H1 (cell line): ENCODE measurements at places on chromosomes 2 and 18.

DNA sequence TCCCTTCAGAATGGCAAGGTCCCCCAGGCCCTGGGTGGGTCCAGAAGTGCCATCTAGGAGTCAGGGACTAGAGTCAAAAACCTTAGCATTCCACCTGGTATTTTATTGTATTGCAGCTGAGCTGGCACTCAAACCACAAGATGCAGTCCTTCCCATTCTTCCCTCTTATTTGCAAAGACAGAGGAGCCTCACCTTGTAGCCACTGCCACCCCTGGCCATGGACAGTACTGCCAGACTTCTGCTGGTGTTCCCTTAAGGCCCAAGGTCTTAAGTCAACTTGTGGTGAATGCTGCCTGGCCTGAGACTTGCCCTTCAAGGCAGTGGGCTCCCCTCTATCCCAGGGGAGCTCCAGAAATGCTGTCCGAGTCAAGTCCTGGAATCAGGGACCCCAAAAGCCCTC, 6.9 kb downstream of the UGT1A10 start:
- DNase-seq: peak; percentile 47

GRCh38 chr2:98461498-98462049, 16.9 kb downstream of the INPP4A start:
- DNase-seq: no peak

- DNase-seq: no peak
Measured at GRCh38 chr18:5510135-5510846, 33.5 kb downstream of the EPB41L3 start.

- DNase-seq: no peak
Measured at GRCh38 chr2:113218283-113219091, 44.7 kb downstream of the PSD4 start.

GRCh38 chr2:100745604-100746003, 74.3 kb upstream of the NPAS2 start:
- DNase-seq: no peak

DNA sequence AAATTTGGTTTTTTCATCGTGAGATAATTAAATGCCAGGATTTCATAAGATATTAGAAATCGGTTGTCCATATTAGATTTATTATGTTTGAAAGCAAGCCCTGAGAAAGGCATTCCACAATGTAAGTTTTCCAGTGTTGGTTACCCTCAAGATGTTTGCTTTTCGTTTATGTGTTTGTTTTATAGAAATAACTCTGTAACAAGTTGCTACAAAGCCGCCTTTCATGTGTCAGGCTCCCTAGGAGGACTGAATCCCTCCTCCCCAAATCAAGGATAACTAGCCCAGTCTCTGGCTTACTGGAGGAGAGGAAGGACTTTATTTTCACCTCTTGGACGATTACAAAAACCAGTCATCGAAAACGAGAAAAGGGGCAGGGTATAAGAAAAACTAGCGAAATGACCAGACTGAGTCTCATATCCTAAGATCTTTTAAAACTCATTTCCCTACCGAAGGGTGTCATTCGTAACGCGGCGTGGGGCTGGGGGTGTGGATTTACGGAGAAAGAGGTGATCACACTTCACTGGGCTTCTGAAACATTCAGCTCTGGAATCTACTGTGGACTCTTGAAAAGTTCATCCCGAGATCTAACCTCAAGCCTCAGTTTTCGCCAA, 1.0 kb upstream of the PEX13 start:
- no peak for DNase-seq

GRCh38 chr2:72745679-72746368, 80.0 kb downstream of the EXOC6B start:
- no peak for DNase-seq

GRCh38 chr18:27685091-27685490, 491.8 kb downstream of the CDH2 start:
- DNase-seq: no peak

DNA sequence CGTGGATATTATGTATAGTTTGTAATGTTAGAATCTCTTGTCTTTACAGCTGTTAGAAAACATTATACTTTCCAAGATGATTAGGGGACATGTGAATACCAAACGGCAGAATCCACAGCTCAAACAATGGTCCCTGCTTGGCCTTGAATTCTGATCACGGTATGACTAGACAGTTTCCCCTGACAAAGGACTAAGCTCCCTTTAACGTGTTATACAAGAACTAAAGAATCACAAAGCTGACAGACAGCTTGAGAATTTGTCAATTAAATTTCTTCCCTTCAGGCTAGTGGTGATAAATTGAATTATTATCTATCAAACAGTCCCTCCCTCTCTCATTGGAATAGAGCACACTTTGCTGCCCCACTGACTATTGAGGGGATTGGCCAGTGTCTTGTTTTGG, 359.2 kb upstream of the ID2 start:
- DNase-seq: no peak

DNA sequence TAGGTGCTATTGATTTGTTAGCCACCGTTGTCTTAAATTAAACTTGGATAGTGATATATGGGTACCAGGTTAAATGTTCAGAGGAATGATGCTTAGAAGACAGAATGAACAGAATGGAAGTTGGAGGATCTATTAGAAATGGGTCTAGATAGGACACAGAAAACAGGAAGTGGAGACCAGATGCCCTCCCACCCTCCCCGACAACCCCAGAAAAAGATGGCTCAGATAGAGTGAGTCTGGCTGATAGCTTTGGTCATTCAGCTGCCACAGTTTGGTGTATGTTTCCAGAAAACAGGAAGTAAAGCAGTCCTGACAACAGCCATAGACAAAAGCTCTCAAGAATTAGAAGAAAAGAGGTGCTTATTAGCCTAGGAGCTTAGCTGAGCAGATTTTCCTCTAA, 71.5 kb upstream of the DSG1 start:
- no peak for DNase-seq

DNA sequence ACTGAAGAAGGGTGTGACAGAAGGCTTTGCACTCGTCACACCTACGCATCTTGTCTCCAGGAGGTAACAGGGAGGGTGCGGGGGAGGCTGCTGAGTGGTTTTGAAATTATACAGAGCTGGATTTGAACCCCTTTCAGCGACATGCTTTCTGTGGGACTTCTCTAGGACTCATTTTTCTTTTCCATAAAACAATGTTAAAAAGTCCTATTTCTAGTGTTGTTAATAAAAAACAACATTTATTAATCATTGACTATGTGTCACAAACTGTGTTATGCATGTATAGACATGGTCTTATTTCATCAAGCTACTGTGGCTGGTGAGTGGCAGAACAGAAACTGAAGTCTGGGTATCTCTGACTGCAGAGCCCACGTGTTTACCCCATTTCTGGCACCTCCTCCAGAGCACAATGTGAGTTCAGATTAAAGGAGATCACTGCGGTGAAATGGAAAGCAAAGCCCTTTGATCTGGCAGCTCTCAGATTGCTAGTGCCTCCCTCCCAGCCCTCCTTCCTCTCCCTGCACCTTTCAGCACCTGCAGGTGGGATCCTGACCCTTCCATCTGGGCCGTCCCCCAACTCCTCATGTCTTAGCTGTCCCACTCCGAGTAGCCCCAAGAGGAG, 315.5 kb upstream of the MYT1L start:
- DNase-seq: no peak

GRCh38 chr2:105654474-105655004, 90.2 kb upstream of the NCK2 start:
- DNase-seq: no peak

GRCh38 chr2:3899536-3900155, 196.3 kb downstream of the DCDC2C start:
- no peak for DNase-seq

- DNase-seq: no peak
Measured at GRCh38 chr2:110804915-110805314, 72.5 kb downstream of the ACOXL start.

DNA sequence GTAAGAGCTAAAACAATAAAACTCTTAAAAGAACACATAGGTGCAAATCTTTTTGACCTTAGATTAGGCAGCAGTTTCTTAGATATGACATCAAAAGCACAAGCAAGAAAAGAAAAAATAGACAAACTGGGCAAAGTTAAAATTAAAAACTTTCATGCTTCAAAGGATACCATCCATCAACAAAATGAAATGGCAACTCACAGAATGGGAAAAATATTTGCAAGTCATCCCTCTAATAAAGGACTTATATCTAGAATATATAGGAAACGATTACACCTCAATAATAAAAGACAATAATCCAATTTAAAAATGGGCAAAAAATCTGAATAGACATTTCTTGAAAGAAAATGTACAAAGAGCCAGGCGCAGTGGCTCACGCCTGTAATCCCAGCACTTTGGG, 29.5 kb upstream of the ALMS1 start:
- DNase-seq: no peak

DNA sequence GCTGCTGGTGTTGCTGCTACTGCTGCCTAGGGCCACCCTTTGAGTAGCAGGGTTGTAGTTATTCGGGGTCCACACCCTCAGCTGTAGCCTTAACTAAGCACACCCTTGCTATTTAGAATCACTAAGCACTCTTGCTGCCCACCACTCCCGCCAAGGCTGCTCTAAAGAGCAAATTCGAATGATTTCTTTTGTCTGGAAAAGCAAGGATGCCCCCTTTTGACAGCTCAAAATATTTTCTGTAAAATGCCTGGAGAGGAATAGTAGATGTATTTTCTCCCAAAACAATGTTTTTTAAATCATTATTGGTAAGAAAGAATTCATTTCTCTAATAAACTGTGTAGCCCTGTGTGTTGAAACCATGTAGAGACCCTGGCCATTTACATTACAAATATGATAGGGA, 80.8 kb upstream of the PAPOLG start:
- no peak for DNase-seq

GRCh38 chr2:156589381-156590079, 153.4 kb downstream of the GPD2 start:
- DNase-seq: no peak

GRCh38 chr2:190199530-190199929, 120.1 kb downstream of the HIBCH start:
- DNase-seq: no peak

DNA sequence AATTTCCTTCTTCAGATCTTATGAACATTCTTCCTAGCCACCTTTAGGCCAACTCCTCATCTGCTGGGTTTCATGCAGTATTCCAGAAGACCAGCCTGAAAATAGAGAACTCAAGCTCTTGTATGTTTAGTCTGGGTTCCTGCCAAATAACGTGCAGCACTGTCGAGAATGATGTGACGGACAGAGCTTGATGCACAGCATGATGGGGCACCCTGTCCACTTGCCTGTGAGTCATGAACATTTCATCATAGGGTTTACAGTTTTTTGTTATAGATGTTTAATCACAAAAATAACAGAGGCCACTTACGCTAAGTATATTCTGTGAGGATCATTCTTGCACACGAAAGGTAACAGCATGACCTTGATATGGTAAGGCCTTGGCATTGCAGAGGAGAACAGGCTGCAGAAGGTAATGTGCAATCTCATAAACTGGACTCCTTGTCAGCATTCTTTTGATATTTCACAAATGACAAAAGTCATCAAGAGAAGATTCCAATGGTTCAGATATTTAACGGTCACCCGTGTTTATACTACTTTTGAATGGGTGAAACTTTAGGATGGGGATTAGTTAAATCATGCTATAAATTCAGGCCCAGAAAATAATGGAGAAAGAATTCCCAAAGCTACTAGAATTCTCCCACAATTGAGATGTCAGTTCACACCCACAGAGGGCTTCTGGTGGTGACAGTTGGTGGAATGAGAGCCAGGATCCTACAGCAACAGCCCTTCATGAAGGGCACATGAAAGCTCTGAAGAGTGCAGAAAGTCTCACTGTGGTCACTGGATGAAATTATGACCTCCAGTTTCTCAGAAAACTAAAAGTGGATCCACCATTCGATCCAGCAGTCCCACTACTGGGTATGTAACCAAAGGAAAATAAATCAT, 396.1 kb upstream of the RAB12 start:
- DNase-seq: no peak

GRCh38 chr18:28831908-28832307, 655.0 kb upstream of the CDH2 start:
- DNase-seq: no peak

- no peak for DNase-seq
Measured at GRCh38 chr2:230899786-230900185, 25.3 kb downstream of the GPR55 start.

DNA sequence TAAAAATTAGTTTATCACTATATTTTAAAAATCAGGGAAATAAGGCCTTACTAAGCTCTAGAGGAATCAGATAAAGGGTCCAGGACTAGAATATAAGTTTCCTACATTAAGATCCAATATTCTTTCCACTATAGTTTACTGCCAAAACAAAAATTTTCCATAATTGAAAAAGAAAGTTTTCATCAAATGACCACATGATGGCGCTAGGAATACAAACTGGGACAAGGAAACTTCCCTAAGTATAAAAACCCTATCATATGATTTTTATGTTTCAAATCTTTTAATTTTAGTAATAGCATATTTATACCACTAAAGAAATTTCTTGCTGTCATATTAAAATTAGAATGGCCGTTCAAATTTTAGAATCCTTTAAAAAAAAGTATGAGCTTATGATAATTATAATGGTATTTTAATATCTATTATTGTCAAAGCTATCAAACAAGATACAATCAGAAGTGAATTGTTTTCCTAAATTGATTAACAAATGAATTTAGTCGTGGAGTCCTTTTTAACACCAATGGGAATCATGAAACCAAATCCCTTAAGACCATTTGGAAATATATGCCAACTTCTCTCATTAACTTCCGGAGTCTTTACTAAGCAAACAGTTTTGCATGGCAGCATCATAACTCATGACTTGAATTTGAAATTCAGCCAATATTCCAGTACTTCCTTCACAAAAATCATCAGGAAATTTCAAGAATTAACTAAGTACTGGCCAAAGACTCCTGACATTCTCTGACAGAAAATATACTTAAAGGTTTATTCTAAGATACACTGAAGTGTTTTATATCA, 70.3 kb downstream of the SCN1A start:
- no peak for DNase-seq

DNA sequence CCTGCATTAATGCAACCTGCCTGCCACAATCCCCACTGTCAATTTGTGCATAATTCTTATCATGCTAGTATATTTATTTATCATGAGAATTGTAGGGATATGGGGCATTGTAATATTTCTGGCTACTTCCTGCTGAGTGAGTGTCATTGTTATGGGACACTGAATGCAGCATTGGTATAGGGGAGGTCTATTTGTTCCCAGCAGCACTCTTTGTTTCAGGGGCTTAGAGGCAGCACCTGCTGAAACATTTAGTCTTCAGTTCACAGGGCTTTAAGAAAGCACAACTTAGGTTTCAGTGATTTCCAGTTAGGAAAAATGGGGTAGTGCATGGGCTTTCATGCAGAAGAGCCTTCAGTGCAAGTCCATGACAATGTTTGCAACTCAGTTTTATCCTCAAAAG, 23.6 kb downstream of the SULT1C3 start:
- no peak for DNase-seq

GRCh38 chr2:98551316-98551715, 57.0 kb downstream of the COA5 start:
- no peak for DNase-seq

DNA sequence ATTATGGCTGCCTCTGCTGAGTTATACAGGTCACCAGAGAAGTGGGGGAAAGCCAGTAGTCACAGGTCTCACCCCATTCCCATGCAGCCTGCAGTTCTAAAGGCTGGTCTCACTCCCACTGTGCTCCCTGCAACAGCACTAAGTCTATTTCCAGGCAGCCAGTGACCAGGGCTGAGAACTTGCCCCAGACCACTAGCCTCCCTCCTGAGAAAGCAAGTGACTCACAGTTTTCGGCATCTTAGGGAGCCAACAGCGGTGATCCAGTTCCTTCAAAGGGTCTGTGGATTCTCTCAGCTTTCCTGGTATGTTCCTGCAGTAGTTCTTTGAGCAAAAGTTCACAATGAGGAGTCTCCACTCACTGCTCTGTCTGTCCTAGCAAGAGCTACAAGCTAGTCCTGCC, 329.6 kb upstream of the MAP2 start:
- DNase-seq: no peak
